ENCODE measurements at places on chromosomes 4 and X.

GRCh38 chr4:74904509-74905065 lies 28.3 kb upstream of the PARM1 start:
- DNase-seq: no peak

GRCh38 chr4:154001193-154001592 lies 212.3 kb upstream of the SFRP2 start:
- no peak for DNase-seq

DNA sequence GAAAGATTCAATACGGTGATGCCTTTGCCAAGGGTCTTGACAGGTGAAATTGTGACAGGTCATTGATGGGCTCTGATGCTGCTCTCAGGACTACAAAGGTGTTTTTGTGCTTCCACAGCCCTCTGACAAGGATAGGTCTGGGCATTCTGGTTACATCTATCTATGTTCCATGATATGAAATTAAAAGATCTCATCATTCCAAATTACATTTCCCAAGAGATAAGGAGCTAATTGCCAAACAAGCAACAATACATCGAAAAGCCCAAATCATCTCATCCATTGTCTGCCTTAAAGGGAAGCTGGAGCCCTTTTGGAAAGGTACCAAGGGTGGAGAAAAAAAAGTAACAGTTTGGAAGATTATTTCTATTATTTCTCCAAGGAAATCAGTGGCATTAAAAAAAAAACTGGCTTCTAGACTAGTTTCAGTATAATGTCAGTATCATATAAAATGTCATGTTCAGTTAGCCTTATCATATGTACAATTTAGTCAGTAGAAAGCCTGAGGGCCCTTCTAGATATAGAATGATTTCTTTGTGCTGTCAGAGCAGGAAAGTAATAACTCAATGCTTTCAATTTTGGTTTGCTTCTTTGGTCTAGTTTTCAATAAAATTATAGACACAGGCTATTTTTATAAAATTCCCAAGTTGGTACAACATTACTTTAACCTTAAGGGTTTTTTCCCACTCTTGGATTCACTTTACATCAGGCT lies 224.5 kb upstream of the GPRIN3 start:
- no peak for DNase-seq

DNA sequence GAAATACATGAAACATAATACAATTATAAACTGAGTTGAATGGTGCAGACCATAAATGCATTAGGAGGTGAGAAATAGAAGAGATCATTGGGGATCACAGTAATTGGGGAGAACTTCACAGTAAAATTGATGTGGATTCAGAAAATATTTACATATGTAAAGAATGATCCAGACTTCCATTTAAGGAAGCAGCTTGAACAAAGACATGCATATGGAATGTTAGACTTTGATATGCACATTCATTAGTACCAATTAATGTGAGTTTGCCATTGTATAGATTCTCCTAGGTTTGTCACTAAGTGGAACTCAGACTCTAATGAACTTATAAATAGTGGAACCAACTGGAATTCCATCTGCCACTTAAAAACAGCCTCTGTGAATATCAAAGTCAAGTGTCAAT lies 235.6 kb downstream of the PARM1 start:
- no peak for DNase-seq

DNA sequence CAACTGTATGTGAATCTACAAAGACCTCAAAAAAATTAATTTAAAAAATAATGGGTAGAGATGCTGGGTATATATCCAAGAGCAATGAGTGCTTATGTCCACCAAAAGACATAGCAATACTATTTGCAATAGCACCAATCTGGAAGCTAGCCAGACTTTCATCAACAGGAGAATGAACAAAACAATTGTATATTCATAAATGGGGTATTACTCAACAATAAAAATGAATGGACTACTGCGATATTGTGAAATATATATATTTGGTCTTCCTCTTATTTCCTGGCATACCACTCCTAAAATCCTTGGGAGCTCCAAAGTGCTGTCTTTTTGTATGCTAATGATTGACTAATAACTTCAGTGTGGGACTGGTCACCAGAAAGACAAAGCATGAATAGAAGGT lies 77.5 kb downstream of the MSN start:
- DNase-seq: no peak

- no peak for DNase-seq
Measured at GRCh38 chr4:186058253-186058979, 10.5 kb upstream of the TLR3 start.
